ENCODE measurements at places on chromosomes 2 and 18.

- no peak for DNase-seq
Observed at GRCh38 chr2:31168291-31168690, 30.1 kb upstream of the GALNT14 start.

DNA sequence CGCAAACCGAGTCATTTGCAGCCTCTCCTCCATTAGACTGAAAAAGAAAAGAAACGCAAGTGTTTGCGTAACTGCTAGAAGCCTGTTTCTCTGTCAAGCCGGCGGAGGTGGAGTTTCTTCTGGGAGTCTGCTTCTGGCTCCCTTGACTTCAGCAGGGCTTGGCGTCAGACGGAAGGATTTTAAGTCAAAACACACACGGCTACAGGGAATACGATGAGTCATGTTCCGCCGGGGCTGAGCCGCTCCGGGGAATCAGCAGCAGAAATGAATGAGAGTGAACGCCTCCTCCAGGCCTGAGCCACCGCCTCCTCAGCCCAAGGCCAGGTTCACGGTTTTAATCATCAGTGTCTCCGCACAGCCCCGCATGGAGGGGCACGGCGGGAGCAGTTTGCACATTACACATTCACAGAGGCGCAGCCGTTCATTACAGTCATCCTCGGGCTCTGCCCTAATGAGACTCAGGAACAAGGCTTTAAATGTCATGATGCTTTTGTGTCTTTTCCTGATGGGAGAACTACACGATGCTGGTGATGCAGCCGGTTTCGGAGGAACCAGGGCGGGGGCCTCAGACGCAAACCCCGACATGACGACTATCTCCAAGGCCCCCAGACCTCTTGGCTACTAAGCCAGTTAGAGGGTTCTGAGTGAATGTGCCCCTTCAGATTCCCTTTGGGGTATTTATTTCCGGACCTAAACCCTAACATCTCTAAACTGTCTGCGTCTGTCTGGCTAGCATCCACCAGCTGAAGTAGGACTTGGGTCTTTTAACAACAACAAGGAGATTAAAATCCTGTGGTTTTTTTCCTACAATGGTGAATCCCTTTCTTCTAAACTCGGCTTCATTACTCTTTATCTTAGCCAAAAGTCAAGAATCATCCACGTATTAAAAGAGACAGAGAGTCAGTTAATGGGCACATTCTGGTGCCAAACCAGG, 11.1 kb upstream of the SCG2 start:
- DNase-seq: no peak

GRCh38 chr2:224151680-224152310, 112.7 kb upstream of the SERPINE2 start:
- DNase-seq: no peak

GRCh38 chr2:85447222-85447585, 28.7 kb downstream of the SH2D6 start:
- DNase-seq: no peak

- no peak for DNase-seq
Observed at GRCh38 chr18:52367953-52368742, 28.2 kb downstream of the DCC start.

- DNase-seq: no peak
Observed at GRCh38 chr18:11310476-11311086, 161.2 kb upstream of the PIEZO2 start.

DNA sequence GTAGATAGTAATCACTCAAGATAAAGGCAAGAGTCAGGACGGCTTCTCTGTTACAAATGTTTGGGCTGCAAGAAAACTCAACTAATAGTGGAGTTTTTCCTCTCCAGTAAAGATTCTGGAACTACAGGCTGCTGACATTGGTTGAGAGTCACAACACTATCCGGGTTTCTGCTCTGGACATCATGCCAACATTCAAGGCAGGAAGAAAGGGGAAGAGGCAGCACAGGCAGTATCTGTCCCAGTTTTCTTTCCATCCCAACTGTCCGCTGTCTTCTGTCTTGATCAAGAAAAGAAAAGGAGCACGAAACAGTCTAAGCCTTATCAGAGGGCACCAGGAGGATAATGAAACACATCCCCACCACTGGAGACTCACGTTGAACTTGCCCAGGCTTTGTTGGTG, 132.1 kb downstream of the MAIP1 start:
- DNase-seq: no peak

Measured in CD14-positive monocyte (primary cell).